ENCODE measurements at places on chromosomes 3 and 15. TPM values are rescaled to one million over a fixed set of nuclear protein-coding genes. Genes with fewer than 3 reads are reported as not detected.
A peak's percentile ranks its signal among the peaks of the same experiment; 100 is the strongest.

DNA sequence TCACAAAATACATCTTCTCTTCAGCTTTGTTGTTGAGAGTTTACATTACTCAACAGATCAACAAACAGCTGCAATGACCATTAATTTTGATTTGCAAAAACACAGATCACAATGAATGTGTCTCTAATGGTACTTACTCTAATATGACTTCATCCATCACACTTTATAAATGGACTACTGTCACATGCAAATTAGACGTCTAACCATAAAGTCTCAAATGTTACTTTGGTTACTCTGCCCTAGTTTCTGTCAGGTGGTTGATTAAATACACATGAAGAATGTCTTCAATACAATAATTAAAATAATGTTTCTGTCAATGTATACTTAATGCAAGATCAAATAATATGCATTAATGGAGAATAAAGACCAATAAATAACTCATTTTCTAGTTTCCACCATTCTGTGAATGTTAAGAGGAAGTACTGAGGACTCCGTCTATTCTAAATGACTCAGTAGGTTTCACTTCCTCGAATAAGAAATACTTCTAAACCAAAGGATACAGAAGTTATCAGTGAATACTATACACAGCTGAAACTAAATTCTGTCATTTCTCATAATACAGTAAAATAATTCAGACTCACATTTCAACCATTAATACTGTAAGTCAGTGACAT lies 145.8 kb downstream of the CBLB start:
- no peak overlapping the region for H3K4me3 ChIP-seq
- H3K27me3 ChIP-seq = no peaks in the 10 kb centered on the region

DNA sequence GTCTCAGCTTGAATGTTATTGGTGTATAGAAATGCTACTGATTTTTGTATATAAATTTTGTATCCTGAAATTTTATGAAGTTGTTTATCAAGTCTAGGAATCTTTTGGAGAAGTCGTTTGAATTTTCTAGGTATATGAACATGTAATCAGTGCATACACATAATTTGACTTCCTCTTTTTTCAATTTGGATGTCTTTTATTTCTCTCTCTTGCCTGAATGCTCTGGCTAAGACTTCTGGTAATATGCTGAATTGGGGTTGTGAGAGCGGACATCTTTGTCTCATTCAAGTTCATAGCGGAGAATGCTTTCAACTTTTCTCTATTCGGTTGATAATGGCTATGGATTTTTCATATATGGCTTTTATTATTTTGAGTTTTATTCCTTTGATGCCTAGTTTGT lies 100.9 kb upstream of the MCTP2 start:
- H3K27me3 ChIP-seq = no peaks in the 10 kb centered on the region
- H3K27ac ChIP-seq = no peak overlapping the region
- H3K4me1 ChIP-seq = no peaks in the 10 kb centered on the region
- H3K4me3 ChIP-seq = no peak overlapping the region

GRCh38 chr15:29687204-29687815 lies 135.0 kb downstream of the TJP1 start:
- no peak overlapping the region for H3K27ac ChIP-seq
- H3K4me1 ChIP-seq = no peaks in the 10 kb centered on the region
- H3K36me3 ChIP-seq = no peaks in the 10 kb centered on the region
- no peaks in the 10 kb centered on the region for H3K27me3 ChIP-seq
- H3K4me3 ChIP-seq = no peak overlapping the region

The SLC12A8 gene
- total RNA-seq = 2.6 TPM

The GPR27 gene
- total RNA-seq = 1.6 TPM

GRCh38 chr3:45507820-45508317 lies 86.7 kb upstream of the LIMD1 start:
- no peaks in the 10 kb centered on the region for H3K36me3 ChIP-seq
- no peaks in the 10 kb centered on the region for H3K27me3 ChIP-seq
- no peaks in the 10 kb centered on the region for H3K4me1 ChIP-seq
- no peak overlapping the region for H3K4me3 ChIP-seq
- no peak overlapping the region for H3K27ac ChIP-seq

GRCh38 chr3:193902607-193903511 lies 233.1 kb upstream of the HES1 start:
- H3K4me1 ChIP-seq = no peaks in the 10 kb centered on the region
- H3K4me3 ChIP-seq = no peak overlapping the region
- H3K27ac ChIP-seq = no peak overlapping the region
- no peak for DNase-seq
- H3K27me3 ChIP-seq = no peaks in the 10 kb centered on the region
- no peaks in the 10 kb centered on the region for H3K36me3 ChIP-seq

- H3K27ac ChIP-seq = no peak overlapping the region
- DNase-seq = no peak
- H3K4me1 ChIP-seq = no peaks in the 10 kb centered on the region
- H3K36me3 ChIP-seq = no peaks in the 10 kb centered on the region
- H3K27me3 ChIP-seq = no peaks in the 10 kb centered on the region
- no peak overlapping the region for H3K4me3 ChIP-seq
These were observed 356.8 kb upstream of the NR2F2 start for GRCh38 chr15:95973566-95974256.

The ATP8B4 gene
- 43.9 TPM for total RNA-seq

DNA sequence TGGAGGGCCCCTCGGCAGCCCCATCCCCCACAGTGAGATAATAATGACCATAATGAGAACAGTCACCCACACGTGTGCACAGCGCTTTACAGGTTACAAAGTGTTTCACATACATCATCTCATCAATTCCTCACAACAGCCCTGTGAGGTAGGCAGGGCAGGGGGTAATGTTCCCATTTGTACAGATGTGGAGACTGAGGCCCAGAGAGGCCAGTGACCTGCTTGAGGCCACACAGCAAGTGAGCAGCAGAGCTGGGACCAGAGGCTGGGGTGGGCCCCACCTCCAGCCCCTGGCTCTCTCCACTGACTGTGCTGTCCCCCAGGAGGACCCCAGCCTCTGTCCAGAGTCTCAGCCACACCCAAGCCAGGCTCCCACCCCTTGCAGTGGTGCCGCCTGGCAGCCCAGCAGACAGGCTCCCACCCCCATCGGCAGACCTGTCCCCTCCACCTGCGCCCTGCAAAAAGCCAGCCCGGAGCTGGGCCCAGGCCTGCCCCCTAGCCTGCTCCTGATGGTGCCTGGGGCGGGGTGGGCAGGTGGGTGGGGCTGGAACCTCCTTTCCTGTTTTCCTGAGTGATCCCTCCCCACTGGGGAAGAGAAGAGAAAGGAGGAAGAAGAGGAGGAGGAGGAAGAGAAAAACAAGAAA lies 19.6 kb downstream of the LINGO1 start:
- no peaks in the 10 kb centered on the region for H3K36me3 ChIP-seq
- no peak for DNase-seq
- H3K4me3 ChIP-seq = no peak overlapping the region
- no peak overlapping the region for H3K27ac ChIP-seq

The GRM2 gene
- 0.52 TPM for total RNA-seq

- H3K4me3 ChIP-seq = no peak overlapping the region
- no peaks in the 10 kb centered on the region for H3K4me1 ChIP-seq
- H3K36me3 ChIP-seq = peaks cover 4% of the 10 kb centered on the region
- no peak for DNase-seq
- H3K27ac ChIP-seq = peak overlapping the region; percentile 82
- no peaks in the 10 kb centered on the region for H3K27me3 ChIP-seq
These were observed 31.4 kb downstream of the AP4E1 start for GRCh38 chr15:50939911-50940310.

- no peaks in the 10 kb centered on the region for H3K36me3 ChIP-seq
- H3K4me3 ChIP-seq = no peak overlapping the region
- H3K27ac ChIP-seq = no peak overlapping the region
- no peaks in the 10 kb centered on the region for H3K27me3 ChIP-seq
- no peak for DNase-seq
These were observed 10.3 kb downstream of the ATP11B start for GRCh38 chr3:182803596-182803995.

DNA sequence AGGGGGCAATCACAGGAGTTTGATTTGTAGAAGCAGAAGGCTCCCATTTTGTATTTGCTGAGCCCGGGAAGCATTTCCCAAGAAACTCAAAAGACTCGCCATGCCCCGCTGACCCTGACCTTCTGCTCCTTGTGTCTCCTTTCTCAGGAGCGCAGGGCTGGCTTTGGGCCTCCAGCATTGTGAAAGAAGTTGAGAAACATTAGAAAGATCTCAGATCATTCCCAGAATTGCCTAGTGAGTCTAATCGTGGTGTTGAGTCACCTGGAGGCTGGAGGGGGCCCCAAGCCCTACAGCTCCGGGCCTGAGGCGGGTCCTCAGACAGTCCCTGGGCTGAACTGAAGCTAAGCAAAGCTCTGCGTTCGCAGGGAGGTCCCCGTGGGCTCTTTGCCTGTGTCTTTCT lies 10.9 kb upstream of the PIGZ start:
- H3K36me3 ChIP-seq = no peaks in the 10 kb centered on the region
- no peak overlapping the region for H3K27ac ChIP-seq
- no peaks in the 10 kb centered on the region for H3K4me1 ChIP-seq
- DNase-seq = no peak
- no peak overlapping the region for H3K4me3 ChIP-seq

GRCh38 chr3:61649381-61650170 lies 88.2 kb downstream of the PTPRG start:
- no peak for DNase-seq
- no peak overlapping the region for H3K4me3 ChIP-seq
- no peaks in the 10 kb centered on the region for H3K36me3 ChIP-seq
- H3K4me1 ChIP-seq = peaks cover 23% of the 10 kb centered on the region
- no peaks in the 10 kb centered on the region for H3K27me3 ChIP-seq

The TRAT1 gene
- total RNA-seq = 1.3 TPM

The SELENOT gene
- 93.0 TPM for total RNA-seq

GRCh38 chr15:41276831-41277230 lies 45.8 kb downstream of the CHP1 start:
- no peak for DNase-seq
- H3K27me3 ChIP-seq = no peaks in the 10 kb centered on the region
- no peak overlapping the region for H3K4me3 ChIP-seq
- H3K4me1 ChIP-seq = no peaks in the 10 kb centered on the region
- no peak overlapping the region for H3K27ac ChIP-seq

DNA sequence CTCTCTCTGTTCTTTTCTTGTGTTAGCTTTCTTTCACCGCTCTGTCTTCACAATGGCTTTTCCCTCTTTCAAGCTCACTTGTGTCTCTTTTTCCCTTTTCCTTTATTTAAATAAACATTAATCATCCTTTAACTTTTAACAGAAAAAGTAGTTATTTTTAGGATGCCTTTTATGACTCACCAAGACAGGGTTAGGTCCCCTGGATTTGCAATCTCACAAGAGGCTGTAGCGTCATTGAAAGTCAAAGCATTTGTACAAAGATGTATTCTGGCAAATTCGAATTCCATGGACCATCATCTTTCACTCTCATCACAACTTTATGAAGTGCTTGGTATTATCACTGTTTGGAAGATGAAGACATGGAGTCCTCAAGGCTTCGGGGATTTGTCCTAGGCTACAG lies 34.8 kb upstream of the MCTP2 start:
- H3K4me1 ChIP-seq = no peaks in the 10 kb centered on the region
- no peak overlapping the region for H3K27ac ChIP-seq
- no peak for DNase-seq
- H3K36me3 ChIP-seq = no peaks in the 10 kb centered on the region
- no peak overlapping the region for H3K4me3 ChIP-seq
- no peaks in the 10 kb centered on the region for H3K27me3 ChIP-seq

The SLC24A5 gene
- not detected for total RNA-seq

GRCh38 chr3:50687127-50687751 lies 12.5 kb downstream of the DOCK3 start:
- no peaks in the 10 kb centered on the region for H3K36me3 ChIP-seq
- H3K27ac ChIP-seq = no peak overlapping the region
- DNase-seq = no peak
- no peaks in the 10 kb centered on the region for H3K4me1 ChIP-seq
- H3K27me3 ChIP-seq = no peaks in the 10 kb centered on the region
- H3K4me3 ChIP-seq = no peak overlapping the region

The PLA1A gene
- 5.7 TPM for total RNA-seq

- H3K27me3 ChIP-seq = no peaks in the 10 kb centered on the region
- no peak overlapping the region for H3K27ac ChIP-seq
- peak; percentile 79 for DNase-seq
- no peaks in the 10 kb centered on the region for H3K4me1 ChIP-seq
- H3K36me3 ChIP-seq = no peaks in the 10 kb centered on the region
These were observed 657.2 kb downstream of the FHIT start for GRCh38 chr3:60594025-60594424.

DNA sequence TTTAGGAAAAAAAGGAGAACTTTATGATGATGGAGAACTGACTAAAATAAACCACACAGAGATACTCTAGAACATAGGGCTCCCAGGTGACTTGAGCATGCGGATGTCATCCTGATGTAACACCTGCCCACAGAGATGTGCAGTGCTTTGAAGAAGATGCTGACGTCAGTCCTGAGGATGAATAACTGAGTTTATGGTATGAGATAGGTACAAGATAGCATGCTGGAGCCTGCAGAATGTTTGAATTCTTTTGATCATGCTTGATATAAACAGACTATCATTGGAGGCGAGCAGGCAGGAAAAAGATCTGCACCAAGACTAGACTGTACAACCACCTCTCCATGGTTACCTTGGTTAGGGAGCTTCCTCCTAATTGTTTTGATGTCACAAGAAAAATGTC lies 12.4 kb downstream of the CCR4 start:
- no peak overlapping the region for H3K4me3 ChIP-seq
- no peak for DNase-seq
- H3K4me1 ChIP-seq = no peaks in the 10 kb centered on the region
- H3K27me3 ChIP-seq = no peaks in the 10 kb centered on the region
- H3K27ac ChIP-seq = no peak overlapping the region

DNA sequence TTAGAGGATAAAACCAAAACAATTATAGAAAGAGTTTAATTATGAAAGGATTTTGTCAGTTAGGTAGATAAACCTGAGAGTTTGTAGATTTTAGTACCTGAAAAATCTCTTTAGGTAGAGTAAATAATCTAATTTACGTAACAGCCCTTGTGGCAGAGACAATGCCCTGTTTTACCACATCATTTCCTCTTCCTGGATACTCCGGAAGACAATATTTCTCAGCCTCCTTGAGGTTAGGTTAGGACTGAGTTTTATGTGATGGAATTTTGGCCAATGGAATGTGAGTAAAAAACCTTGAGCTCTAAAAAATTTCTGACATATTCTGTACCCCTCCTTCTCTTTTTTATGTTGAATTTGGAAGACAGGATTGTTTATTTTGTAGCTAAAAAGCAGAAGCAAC lies 50.7 kb upstream of the TPRG1 start:
- DNase-seq = no peak
- no peak overlapping the region for H3K4me3 ChIP-seq
- H3K27me3 ChIP-seq = no peaks in the 10 kb centered on the region
- H3K36me3 ChIP-seq = no peaks in the 10 kb centered on the region
- H3K4me1 ChIP-seq = no peaks in the 10 kb centered on the region
- H3K27ac ChIP-seq = no peak overlapping the region

GRCh38 chr3:191283400-191283799 lies 45.8 kb upstream of the CCDC50 start:
- no peaks in the 10 kb centered on the region for H3K36me3 ChIP-seq
- no peaks in the 10 kb centered on the region for H3K4me1 ChIP-seq
- H3K27me3 ChIP-seq = no peaks in the 10 kb centered on the region
- no peak overlapping the region for H3K27ac ChIP-seq

Measured in aorta (tissue), 5 donors.